ENCODE measurements at places on chromosomes 7 and 10.

GRCh38 chr10:96570983-96571964, 15.5 kb downstream of the TM9SF3 start:
- DNase-seq: no peak

DNA sequence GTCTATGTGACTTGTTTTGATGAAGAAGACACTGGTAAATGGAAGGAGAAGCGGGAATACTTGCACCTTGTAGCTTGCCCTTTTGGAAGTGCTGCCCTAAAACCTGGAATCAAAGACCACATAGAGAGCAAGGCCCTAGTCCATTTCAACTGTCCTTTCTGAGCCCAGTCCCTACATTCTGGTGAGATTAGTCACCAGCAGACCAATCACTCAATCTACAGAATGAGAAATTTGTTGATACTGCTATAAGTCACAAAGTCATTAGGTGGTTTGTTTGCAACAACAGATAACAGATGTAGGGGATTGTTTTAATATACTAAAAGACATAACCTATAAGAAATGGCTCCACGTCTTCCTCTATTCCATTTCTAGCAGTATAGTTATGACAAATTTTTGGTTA, 33.6 kb downstream of the WASL start:
- DNase-seq: no peak

- no peak for DNase-seq
These were observed 54.0 kb downstream of the CH25H start for GRCh38 chr10:89153116-89153515.

DNA sequence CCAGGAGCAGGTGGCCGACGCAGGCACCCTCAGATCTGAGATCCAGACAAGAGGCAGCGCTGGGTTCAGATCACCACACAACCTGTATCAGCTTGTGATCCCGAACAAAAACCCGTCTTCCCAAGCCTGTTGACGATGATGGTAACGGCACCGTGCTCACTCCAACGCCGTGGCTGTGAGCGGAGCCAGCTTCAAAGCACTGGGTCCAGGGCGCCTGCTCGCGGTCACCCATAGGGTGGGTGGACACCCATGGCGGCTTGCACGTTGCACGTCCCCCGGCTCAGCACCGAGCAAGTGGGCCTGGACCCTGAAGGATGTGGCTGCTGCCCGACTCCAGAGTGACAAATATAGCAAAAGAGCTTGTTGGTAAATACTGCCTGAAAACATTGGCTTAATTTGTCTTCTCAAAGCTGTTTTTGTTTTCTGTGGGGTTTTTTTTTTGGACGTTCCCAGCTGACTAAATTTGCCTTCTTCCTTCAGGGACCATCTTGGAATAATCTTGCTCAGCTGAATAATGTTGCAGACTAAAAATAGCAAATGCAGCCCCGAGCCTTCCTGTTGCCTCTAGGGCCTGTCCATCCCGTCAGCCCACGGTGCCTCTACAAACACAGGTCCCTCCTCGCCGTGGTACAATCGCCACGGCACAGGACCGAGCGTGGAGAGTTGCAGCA, 41.0 kb downstream of the FOXK1 start:
- no peak for DNase-seq

DNA sequence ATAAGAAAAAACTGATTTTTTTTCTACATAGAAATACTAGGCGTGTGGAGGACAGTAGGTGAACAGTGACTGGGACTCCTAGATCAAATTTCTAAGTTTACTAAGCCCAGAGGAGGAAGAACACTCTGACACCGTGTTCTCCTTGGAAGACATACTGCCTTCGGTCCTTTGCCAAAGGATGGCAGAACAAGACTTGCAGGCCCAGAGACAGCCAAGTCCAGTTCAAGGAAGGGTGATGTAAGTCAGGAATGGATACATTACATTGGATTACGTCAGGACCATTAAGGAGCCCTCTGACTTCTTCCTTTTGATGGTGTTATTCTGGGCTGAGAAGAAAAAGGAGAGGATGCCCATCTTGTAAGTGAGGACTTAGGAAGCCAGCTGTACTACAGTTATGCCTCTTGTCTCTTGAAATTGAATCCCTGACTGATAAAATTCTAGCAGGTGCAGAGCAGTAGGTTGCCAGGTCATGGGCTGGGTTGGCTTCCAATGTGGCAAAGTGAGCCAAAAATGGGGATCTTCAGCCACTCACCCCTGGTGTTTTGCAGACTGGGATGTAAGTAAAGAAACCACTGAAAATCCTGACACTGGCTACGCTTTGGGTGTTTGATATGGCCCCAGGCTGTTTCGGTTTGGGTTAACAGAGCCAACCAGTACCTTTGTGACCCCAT, 45.1 kb downstream of the RELN start:
- DNase-seq: no peak

- no peak for DNase-seq
These were observed 3.1 kb downstream of the CADPS2 start for GRCh38 chr7:122883049-122883680.

DNA sequence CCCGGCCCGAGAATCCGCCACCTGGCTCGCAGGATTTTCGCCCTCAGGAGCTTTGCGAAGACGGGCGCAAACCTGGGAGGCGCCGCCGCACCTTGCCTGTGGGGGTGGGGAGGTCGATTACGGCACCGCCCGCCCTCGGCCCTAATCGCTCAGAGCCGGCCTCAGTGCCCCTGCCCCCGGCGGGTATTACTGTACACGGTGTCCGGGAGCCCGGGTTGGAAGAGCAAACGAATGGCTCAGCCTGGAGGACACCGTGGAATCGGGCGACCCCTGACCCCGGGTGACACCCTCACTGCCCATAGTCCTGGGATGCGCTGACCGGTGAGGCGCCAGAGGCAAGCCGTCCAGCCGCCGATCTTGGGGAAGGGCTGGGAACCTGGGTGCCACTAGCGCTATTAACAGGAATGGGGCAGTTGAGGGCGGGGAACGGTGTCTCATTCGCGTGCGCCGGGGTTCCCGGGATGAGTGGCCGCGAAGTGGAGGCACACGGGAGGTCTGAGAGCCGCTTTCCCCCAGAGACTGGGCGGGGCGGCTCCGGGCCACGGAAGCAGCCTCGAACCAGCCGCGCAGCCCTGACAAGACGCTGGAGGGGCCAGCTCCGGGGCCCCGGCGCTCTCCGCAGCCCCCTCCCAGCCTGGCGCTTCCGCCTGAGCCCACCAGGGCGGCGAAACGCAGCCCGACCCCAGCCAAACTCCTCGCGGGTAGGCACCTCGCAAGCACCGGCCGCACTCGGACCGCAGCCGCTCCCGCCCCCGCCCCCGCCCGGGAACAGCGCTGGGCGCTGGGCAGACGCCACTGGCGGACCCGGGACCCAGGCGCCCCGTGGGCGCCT, 167.5 kb downstream of the NRF1 start:
- DNase-seq: no peak

- DNase-seq: no peak
These were observed 8.2 kb downstream of the KCNIP2 start for GRCh38 chr10:101835362-101835761.

- no peak for DNase-seq
These were observed 35.7 kb upstream of the ATXN7L1 start for GRCh38 chr7:105911961-105912575.

Measured in cortex of kidney (tissue), 1 donor.